ENCODE measurements at places on chromosomes 3 and 15.

- no peak for DNase-seq
Observed at GRCh38 chr15:50627351-50628055, 59.1 kb downstream of the TRPM7 start.

DNA sequence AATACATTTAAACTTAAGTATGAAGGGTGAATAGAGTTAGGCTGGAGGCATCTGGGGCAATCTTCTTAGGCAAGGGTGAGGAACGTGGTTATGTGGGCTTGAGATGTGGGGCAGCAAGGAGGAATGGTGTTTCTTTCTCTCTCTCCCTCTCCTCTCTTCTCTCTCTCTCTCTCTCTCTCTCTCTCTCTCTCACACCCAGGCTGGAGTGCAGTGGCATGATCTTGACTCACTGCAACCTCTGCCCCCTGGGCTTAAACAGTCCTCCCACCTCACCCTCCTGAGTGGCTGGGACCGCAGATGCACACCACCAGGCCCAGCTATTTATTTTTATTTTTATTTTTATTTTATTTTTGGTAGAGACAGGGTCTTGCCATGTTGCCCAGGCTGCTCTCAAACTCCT lies 4.0 kb upstream of the MGA start:
- no peak for DNase-seq

DNA sequence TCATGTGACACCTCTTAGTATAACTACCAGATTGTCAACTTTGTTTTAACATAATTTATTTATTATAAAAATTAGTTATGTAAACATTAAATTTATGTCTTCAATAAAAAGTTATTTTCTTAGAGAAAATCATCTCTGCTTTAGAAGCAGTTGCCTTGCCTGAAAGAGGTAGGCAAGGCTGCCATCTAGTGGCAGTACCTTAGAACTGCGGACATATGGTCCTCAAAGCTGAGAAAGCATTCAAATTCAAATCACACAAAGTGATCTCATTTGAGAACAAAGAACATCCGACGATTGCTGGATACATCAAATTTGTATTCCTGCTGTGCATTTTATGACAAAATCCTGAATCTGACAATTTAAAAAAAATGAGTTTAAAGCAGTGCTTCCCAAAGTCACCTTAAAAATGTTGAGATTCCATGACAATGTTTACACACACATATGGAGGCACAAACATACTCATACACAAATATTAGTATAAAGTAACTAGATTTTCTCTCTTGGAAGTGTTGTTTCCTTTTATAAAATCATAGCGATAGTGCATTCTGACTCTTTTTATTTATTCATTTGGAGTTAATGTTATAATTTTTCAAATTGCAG lies 617.4 kb downstream of the CADM2 start:
- DNase-seq = peak; percentile 2

DNA sequence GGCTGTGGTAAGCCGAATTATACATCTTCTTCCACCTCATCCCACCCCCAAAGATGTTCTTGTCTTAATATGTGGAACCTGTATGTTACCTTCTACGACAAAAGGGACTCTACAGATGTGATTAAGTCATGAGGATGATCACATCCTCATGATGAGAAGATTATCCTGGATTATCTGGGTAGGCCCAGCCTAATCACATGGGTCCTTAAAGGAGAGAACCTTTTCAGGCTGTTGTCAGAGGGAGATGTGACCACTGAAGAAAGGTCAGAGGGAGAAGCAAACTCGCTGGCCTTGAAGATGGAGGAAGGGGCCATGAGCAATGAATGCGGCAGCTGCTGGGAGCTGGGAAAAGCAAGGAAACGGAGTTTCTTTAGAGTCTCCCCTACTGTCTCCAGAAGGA lies 12.9 kb upstream of the SCG3 start:
- no peak for DNase-seq

DNA sequence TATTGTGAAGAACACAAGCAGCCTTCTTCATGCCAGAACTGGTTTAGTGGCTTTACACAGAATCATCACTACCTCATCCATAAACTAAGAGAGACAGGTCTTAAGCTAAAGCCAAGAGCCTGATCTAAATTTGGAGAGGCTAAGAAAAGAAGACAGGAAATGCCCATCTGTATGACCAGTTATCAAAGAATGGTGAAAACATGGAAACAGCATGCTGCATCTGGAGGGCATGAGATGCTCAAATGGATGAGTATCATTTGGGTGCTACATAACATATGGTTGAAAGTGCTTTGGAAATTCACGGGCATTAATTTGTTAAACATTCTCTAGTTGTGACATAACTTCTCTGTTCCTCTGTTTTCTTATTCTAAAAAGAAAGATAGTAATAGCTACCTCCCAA lies 112.5 kb downstream of the CPNE4 start:
- no peak for DNase-seq

GRCh38 chr15:29784413-29784812 lies 37.9 kb downstream of the TJP1 start:
- DNase-seq = no peak

Measured in T-helper 22 cell (primary cell).